ENCODE measurements at places on chromosomes 3 and 15.

- DNase-seq: no peak
Measured at GRCh38 chr3:11898611-11899325, 52.1 kb upstream of the TAMM41 start.

DNA sequence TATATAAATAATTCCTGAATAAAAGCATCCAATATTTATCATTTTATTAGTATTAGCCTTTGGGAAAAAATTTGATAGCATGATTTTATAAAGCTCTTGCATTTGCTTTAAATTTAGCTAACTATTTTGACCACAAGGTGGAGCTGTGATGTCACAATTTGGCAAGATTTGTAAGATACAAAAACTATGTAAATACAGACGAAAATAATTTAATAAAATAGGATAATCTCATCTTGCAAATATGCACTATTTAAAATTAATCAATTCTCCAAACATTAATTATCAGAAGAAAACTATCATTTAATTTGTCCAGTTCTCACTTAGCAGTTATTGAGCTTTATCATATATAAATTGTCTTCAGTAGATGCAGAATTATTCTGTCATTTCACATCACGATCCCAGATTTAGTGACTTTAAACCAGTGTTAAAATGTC lies 95.4 kb downstream of the PLOD2 start:
- DNase-seq: peak; percentile 74

DNA sequence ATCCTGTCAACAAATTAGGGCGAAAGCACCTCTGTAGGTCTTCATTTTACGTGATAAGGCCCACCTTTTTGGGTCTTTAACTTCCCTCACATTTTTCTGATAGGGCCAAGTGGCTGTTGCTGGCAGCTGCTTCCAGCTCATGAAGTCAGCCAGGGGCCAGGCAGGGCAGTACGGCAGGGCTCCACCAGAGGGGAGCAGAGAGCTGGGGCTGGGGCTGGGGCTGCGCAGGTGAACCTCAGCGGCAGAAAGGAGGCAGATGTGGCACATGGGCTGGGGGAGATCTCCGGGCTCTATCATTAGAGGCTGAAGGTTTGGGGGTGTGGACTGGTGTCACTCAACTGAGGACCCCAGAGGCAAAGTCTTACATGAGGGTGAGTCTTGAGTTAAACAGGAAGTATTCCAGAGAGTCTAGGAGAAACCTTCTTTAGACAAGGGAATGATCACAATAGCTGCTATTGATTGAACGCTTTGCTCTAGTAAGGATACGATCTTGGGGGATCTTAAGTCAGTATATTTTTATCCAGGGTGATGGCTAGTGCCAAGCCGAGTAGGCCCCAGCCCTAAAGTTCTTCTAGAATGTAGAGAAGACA lies 62.8 kb upstream of the MEX3B start:
- peak; percentile 82 for DNase-seq

DNA sequence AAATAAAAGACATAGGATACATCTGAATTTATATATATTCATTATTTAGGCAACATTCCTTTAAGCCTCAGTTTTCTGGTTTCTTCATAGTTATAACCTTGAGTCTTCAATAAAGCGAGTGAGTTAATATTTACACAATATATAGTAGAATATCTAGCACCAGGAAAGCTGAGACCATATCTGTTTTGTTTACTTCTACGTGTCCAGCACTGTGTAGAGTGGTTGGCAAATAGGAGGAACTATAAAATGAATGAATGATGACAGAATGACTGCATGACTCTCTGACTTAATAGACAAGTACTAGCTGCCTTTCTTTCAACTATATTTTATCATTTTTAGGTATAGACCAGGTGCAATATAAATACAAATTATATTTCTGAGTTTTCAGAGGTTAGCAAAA lies 197.8 kb upstream of the RBMS3 start:
- DNase-seq: no peak

DNA sequence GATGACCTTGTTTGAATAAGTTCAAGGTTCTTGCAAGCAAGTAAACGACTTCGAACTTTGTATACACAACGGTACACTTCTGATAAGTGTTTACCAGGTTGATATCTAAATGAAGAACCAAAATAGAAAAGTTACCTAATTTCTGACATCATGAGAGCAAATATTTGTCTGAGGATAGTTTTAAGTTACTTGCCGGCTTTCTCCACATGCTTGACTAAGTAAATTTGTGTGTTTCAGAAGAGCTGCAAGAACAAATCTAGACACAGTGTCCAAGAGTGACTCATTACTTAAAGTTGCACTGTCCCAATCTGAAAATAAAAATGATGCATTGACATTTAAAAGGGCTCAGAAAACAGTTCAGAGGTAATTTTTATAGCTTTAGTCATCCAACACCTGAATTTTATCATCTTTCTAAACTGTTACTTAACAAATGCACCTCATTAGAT lies 115.1 kb downstream of the HERC1 start:
- DNase-seq: no peak

- peak; percentile 82 for DNase-seq
Measured at GRCh38 chr3:52763466-52763865, 7.3 kb downstream of the NEK4 start.

GRCh38 chr3:40057786-40058185 lies 248.4 kb downstream of the MYRIP start:
- DNase-seq: no peak

DNA sequence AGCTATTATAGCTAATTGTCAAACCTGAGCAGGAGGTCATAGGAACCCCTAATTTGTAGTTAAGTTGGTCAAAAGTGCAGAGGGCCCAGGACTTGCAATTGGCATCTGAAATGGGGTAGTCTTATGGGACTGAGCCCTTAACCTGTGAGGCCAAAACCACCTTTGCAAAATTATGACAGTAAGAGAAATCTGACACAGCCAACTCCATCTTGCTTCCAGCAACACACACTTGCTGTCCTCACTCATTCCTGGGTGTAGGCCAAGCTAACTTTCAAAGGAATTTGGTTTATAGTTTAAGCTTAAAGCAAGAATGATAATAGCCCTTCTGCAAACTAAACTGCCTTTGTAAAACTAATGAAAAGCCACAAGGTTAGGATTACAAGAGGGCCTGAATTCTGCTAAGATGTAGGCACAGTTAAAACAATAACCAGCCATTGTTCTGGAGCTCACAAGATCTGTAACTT lies 57.6 kb upstream of the FRMD4B start:
- DNase-seq: no peak

DNA sequence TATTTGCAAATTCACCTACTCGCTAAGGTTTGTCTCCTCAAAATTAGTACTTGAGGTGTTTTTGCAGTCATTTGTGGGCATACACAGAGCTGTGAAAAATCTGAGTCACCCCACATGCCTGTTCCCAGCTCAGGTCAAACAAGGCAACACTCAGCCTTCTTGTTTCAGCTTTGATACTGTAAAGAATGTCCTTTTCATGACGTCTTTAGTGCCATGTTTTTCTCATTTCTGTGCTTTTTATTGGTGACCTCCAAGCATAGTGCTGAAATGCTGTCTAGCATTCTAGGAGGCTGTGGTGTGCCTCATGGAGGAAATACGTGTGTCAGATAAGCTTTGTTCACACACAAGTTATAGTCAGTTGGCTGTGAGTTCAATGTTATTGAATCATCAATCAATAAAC lies 8.8 kb downstream of the CAPN3 start:
- DNase-seq: no peak
